ENCODE measurements at places on chromosomes 6 and 20. TPM values are rescaled to one million over a fixed set of nuclear protein-coding genes. Genes with fewer than 3 reads are reported as not detected.

DNA sequence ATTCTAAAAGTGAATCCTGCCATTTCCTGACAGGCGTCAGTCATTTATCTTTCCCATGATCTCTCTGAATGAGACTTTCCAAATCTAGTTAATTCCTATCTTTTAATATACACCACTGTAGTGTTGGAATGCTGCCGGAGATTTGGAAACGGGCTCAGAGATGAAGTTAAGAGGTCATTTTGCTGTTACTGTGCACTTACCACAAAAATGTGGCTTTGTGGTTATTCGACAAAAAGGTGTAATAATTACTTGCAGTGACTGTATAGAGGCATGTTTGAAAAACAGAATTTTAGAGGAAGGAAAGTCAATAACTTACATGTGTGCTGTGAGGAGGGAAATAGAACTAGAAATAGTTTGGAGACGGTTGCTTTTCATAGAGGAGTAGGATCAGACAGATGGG, 460.2 kb upstream of the BTBD3 start:
- DNase-seq, result no peak

GRCh38 chr6:31762878-31763618, 592 bp downstream of the SAPCD1 start:
- DNase-seq, result no peak

DNA sequence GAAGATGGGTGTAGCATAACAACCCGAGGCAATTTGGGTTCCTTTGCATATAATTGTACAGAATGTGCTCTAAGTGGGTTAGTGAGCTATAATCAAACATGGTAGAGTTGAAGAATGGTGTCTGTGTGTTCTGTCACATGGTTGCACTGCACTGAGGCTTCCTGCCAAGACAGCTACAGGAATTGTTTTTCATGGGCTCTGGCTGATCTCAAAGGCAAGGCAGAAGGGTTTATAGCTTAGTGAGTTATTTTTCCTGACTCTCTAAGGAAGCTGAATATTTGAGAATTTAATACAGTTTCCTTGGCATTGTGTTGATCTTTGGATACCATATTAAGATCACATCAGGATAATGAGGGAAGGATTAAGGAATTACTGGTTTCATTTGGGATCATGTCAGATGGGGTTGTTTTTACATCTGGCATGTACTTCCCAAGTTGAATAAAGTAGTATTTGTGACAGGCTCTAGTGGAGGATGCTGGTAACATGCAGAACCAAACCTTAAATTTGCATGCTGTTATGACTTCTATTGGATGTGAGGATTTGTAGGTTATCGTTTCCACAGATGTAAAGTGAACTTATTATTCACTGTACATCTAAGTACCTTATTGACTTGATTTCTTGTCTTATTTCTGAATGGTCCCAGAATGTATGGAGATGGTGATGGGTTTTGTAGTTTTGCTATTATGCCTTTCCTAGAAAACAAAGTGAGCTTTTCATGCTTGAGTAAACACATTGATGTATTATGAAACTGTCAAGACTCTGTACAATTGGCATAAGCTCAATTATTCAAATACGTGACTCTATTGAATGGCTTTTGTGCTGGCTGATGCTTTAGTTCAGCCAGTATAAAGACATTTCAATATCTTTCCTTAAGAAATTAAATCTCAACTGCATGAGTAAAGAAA, 43.3 kb downstream of the LRRC1 start:
- DNase-seq, result no peak

DNA sequence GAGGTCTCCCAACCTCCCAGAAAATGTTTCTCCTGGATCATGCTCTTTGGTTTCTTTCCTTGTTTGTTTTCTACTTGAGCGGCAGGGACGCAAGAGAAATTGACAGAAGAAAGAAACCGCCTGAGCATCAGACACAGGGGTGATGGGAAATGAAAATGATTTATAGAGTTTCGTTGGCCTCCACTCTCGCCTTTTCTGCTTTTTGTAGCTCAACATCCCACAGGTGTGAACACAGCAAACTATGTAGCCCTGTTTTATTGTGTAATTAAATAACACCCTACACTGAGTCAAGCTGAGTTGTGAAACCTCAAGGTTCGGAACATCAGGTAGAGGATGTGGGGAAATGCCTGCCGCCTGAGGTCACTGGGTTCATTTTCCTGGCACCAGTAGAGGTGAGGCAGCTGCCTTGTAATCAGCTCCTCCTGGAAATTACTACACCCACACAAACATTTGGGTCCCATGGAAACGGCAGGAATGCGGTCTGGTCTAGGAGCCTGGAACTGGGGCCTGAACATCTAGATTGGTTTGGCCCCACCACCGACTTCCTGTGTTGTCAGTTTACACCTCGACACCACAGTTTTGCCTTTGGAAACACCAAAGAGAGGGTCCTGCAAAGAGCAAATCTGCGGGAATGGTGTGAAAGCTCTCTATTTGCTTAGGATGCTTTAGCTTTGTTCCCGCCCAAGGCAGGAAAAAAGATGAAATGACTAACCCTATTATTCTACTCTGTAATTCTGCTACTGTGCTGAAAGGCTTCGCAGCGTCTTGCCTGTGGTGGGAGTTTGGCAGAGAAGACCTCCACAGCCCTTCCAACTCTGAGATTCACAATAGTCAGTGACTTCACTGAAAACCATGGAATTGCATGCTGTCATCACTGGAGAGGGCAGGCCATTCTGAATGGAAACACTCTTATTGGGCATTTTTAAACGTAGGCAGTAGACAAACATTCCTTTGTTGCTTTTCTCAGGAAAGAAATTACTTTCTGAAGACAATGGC, 53.0 kb downstream of the ADAT2 start:
- peak; percentile 48 for DNase-seq

DNA sequence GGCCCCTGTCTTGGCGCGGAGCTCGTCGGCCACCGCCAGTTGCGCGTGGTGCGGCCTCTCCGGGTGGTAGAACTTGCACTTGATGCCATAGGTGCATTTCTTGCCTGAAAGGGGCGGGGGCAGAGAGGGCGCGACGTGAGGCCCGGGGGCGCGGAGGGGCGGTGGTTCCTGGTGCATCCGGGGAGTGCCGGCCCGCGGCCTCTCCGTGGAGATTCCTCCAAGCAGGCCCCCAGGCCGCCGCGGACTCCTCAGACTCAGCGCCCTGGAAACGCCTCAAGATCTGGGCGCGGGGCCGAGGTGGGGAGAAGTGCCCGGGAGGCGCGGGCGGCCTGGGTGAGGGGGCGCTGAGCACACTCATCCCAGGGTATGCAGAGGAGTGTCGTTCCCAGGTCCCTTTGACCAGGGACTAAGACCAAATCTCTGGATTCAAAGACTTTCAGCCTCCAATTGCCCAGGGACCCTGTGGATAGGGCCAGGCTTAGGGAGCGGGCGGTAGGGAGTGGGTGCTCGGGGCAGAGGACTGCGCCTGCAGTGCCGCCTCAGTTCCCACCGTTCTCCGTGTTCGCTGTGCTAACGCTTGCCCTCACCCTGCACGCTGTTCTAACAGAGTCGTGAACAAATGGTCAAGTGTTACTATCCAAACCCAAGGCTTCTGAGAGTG, 33.3 kb downstream of the ZC3H12D start:
- DNase-seq, result no peak

The KHDC1 gene
- 10.2 TPM for polyA plus RNA-seq

GRCh38 chr6:152952045-152952444, 30.8 kb downstream of the FBXO5 start:
- no peak for DNase-seq

The PTK7 gene
- polyA plus RNA-seq, result 304 TPM
